ENCODE measurements at places on chromosomes 2 and 18.

DNA sequence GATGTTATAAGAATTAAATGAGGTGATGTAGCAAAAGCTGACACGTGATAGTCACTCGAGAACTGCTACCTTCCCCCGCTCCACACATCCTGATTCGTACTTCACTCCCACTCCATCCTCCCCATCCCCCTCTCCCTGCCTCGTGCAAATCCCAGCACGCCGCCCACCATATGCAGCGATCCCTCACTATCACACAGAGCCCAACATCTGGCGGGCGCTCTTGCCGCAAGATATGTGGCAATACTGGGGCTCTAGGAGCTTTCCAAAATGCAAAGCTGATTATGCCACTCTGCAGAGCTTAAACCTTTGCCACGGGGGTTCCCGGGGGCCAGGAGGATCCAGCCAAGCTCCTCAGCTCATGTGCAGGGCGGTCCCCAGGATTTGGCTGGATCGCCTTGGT is 37.4 kb downstream of the DNMT3A start:
- no peak for DNase-seq

DNA sequence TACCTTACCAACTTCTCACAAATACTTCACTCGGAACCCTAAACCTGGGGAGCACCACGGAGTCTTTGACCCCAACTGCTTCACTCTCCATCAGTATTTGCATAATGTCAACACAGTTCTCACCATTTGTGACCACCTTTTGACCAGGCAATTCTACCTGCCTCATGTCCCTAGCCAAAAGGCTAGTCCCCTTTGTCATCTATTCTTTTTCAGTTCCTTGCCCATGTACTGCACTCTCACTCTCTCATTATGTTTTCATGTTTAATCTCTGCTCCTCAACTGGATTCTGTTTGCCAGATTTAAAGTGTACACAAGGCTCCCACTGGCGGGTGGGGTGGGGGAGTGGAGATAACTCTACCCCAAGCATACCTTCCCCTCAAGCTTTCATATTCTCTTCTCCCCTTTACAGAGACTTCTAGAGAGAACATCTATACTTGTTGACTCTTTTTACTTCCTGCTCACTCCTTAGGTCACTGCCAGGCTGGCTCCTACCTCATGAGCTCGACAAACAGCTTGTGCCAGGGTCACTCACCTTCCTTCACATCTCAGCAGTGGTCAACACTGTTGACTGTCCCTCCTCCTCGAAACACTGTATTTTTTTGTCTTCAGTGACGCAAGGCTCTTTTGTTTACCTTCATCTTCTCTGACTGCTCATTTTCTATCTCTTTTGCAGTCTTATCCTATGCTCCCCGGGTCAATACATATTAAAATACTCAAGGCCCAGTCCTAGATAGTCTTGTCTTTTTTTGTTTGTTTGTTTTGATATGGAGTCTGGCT is 88.7 kb upstream of the MAP4K3 start:
- DNase-seq = no peak

- DNase-seq = no peak
Observed at GRCh38 chr2:26696351-26696816, 3.9 kb downstream of the KCNK3 start.

- DNase-seq = no peak
Observed at GRCh38 chr2:21424375-21424774, 300.6 kb downstream of the TDRD15 start.

GRCh38 chr2:73944714-73945113 is 18.0 kb downstream of the DGUOK start:
- no peak for DNase-seq

DNA sequence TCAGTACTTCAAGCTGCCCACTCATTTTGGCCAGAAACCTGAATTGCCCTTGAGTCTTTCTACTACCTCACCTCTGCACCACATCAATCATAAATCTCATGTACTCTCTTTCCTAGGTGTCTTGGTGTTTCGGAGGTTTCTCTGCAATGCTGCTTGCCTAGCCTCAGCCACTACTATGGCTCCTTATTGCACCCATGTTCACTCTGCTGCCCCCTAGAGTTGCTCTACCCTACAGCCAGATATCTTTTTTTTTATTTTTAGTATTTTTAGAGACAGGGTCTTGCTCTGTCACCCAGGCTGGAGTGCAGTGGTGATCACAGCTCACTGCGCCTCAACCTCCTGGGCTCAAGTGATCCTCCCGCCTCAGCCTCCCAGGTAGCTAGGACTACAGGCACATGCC is 413.0 kb downstream of the PTPRM start:
- DNase-seq = no peak

DNA sequence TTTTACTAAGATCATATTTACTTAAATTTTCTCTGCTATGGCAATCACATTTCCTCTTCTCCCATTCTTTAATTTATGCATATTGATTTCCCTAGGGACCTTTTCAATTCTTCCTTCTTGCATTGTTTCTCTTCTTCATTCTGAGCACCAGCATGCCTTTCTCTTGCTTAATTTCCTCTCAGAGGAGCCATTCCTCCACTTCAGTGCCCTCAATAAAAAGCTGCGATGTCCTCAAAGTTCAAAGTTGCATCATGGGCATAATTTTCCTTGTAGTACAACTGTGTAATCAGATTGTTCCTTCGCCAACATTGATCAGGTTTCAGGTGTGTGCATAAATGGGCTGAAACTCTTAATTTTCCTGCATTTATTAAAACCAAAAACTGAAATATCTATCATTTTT is 21.8 kb upstream of the CD226 start:
- no peak for DNase-seq

DNA sequence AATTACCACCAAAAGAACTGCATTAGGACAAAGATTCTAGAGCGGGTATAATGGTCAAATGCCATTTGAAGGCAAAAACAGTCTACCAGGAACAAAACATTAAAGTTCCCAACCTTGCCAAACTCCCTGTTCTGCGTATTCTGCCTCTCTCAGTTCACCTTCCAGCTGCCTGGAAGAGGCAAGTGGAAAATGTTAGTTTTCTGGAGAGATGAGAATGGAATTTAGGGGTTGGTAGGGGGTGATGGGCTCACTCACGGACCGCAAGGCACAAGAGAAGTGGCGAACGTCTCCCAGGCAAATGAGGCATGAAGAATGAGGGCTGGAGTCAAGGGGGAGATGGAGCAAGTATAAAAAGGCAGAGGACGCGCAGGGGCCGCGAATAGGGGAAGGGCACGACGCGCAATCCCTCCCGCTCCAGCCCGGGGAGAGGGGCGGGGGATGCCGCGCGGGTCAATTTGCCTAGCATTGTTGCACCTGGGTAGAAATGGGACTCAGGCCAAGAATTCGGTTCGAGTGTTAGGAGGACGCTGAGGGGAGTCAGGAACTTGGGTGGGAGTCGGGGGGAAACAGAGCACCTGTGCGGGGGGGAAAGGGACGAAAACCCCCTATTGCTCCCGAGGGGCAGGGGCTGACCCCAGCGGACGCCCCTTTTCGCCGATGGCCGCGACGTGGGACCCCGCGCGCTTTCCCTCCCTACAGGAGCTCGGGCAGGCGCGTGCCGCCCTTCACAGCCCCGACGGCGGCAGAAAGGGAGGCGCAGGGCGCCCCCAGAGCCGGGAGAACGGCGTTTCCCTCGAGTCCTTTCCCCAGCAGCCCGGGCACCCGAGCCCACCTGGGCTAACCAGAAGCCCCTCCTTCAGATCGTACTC is 573 bp downstream of the PAIP2B start:
- peak; percentile 68 for DNase-seq

DNA sequence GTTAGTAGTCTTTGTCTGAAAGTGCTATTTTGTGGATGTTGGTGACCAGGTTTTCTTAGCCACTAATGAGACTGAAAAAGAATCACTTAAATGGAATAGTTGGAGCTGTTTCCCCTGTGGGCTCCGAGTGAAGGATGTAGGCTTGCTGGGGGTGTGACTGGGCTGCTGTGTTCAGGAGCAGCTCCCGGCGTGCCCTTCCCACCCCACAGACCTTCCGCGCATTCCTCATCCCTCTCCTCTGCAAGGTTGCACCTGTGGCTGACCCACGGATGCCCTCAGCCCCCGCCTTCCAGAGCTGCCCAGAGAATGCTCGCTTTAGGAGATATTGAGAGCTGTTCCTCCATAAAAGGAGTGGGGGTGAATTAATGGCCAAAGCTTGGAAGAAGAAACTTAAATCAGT is 174.3 kb downstream of the LDLRAD4 start:
- DNase-seq = no peak

DNA sequence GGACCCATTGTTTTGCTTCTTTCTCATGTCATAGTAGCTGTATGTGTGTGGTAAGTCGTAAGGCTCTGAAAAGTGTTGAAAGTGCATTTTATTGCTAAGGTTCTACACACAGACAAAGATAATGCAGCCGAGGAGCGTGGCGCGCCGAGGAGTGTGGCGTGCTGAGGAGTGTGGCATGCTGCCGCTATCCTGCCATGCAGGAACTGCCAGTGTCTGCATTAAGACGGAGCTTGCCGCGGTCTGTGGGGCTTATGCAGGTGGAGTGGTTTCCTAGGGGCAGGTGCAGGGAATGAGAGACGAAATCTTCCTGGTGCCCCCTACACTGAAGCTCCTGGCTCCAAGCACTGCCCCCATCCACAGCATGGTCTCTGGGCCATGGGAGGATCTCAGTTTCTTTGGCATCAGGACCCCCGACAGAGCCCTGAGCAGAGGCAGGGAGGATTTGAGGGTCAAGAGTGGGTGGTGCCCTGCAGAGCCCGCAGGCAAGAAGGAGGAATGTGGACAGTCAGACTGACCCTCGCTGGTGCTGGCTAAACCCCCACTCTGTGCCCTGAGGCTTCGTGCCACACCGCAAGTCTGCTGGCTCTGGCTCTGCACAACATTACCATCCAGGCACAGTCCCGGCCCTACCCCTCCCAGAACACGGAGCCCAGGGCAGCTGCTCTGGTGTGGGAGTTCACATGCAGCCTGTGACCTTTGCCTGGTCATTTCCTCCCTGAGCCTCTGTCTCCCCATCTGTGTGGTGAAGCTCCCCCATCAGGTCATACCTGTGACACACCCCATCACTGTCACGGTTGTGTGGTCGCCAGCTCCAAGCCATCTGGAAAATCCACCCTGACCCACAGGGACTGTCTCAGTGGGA is 3.2 kb downstream of the SNED1 start:
- no peak for DNase-seq

DNA sequence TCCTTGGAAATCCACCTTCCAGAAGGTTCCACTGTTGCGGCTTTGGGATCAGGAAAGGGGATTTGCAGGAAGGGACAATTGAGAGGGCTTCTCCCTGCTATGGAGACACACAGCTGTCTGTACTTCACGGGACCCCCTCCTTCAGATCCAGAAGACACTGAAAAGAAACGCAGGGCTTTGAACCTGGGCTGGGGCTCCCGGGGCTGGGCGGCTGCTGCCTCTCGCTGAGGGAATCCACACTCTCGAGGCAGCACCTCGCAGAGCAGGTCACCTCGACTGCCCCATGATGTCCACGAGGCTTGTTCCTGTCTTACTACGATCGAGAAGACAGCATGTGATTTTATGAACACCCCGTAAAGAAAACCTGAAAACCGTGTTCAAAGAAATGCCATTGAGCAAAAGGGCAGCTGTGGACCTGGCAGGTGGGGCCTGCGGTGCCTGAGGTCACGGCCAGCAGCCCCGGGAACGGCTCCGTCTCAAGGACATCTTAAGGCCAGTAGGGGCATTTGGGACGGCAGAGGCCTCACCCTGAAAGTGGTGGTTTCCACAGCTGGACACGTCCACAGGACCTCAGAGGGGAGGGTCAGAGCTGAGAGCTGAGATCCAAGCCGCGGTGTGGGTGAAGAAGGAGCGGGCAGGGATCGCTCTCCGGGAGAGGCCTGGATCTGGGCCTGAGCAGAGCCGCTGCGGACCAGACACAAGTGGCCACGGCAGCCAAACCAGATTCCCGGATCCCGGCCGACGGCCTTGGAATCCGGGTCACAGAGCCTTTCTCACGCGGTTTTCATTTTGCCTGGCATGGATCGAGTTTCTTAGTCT is 165.7 kb downstream of the RTP5 start:
- DNase-seq = no peak

GRCh38 chr2:220057916-220058315 is 430.5 kb downstream of the SLC4A3 start:
- no peak for DNase-seq

GRCh38 chr18:51789871-51790270 is 550.1 kb upstream of the DCC start:
- DNase-seq = no peak

DNA sequence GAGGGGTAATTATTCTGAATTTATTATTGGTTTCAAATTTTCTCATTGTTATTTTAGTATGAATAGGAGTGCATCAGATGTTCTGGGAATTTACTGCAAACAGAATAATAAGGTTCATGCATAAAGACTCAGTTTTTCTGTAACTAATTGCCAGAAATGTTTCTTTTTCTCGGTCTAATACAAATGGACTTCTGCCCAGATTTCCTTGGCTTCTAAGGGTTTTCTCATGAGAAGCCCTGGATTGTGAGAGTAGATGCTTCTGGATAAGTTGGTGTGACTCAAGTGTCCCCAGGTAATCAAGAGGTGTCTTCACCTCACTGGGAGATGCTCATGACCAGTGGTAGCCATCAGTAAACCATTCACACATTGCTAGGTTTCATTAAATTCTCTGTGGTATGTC is 78.5 kb downstream of the CCDC85A start:
- DNase-seq = no peak

DNA sequence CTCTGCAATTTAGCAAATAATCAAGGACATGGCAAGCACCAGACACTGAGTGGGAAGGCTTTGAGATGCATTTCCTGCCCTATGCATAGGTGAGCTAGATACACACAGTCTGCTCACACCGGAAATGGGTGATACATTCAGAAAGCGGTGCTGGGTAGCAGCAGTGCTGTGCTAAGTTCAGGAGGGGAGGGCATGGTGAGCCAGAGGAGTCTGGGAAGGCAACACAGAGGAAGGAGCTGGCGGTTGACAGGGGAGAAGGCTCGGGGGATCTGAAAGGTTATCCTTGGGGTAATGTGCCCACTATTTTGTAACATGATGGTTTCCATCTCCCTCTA is 57.4 kb upstream of the EPAS1 start:
- no peak for DNase-seq

GRCh38 chr18:46071653-46072375 is at the start of gene PSTPIP2:
PSTPIP2 (minus strand) TSS chr18:46072260; CDS start chr18:46072188, 72 bp downstream.
- no peak for DNase-seq

GRCh38 chr2:119487434-119488244 is 36.6 kb downstream of the SCTR start:
- DNase-seq = no peak

DNA sequence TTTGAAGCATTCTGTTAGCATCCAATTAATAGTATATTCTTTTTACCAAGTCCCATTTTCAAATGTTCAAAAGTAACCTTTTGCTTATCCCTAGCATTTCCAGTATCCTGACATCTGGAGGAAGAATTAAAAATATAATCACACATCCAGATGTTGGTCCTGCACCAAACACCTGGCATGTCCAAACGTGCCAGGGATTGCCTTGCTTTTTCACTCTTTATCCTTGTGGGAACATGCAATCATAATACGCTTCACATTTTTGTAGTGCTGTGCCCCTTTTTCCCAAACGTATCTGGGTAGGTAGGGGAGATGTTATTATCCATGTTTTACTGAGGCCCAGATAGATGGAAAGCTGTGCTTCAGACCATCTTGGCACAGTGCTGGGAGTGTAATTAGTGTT is 133.0 kb downstream of the TPGS2 start:
- DNase-seq = no peak

GRCh38 chr2:104120171-104120570 is 733.7 kb upstream of the POU3F3 start:
- no peak for DNase-seq

GRCh38 chr18:48780201-48780912 is 170.4 kb downstream of the SMAD7 start:
- DNase-seq = no peak

- no peak for DNase-seq
Observed at GRCh38 chr18:21146016-21146415, 34.4 kb upstream of the ROCK1 start.

- DNase-seq = peak; percentile 16
Observed at GRCh38 chr18:8982416-8983183, 119.9 kb upstream of the NDUFV2 start.

Data from NCI-H1436 (cell line).